ENCODE measurements at places on chromosomes 11 and 22.

DNA sequence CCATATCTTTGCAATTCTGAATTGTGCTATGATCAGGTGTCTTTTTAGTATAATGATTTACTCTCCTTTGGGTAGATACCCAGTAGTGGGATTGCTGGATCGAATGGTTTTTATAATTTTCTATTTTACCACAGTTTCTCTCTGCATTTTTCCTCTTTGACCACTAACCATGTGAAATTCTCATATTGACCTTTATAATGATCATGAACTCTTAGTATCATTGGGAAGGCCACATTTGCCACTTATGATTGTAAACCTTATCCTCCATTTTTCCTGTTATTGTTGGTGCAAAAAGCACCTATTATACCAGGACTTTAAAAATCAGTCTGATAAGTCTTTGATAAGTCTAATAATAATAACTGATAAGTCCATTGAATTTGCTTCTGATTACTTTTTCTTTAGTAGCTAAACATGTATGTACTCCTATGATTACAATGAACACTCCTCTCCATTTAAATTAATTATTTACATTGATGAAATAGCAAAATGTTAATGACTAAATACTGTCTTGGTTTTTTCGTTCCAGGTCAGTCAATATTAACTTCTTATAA is 9.6 kb downstream of the NEAT1 start:
- DNase-seq: no peak

- DNase-seq: no peak
Observed at GRCh38 chr11:15104166-15104565, 10.6 kb upstream of the INSC start.

DNA sequence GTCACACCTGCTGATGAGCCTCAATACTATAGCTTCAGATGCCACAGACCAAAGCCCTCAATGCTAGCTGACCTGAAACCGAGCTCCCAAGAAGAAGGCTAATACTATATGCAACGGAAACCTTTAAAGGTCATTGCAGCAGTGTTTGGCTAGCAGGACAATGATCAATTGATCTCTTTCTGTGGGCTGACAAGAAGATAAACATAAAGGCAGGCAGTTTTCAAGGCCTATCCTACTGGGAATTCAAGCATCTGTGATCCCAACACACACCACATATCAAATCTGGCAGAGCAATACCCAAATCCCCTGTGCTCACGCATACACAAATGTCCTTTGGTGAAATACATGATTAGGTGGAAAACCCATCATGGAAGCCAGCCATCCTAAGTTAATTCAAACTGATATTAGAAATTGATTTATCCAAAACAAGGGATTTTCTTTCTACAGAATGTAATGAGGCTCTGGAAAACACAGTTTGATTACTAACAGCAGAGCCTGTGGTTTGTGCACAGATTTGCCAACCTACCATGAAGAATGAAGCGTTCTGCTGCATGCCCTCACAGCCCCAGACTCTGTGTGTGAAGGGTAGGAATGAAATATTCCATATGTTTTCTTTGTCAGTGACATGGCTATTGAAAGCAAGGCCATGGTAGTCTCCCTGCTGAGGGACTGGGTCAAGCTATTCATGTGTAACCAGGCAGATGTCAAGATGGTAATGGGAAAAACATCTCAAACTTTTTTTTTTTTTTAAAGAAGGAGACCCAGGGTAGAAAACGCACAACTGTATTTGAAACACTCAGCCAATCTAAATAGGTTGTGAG is 12.2 kb downstream of the LGR4 start:
- no peak for DNase-seq

DNA sequence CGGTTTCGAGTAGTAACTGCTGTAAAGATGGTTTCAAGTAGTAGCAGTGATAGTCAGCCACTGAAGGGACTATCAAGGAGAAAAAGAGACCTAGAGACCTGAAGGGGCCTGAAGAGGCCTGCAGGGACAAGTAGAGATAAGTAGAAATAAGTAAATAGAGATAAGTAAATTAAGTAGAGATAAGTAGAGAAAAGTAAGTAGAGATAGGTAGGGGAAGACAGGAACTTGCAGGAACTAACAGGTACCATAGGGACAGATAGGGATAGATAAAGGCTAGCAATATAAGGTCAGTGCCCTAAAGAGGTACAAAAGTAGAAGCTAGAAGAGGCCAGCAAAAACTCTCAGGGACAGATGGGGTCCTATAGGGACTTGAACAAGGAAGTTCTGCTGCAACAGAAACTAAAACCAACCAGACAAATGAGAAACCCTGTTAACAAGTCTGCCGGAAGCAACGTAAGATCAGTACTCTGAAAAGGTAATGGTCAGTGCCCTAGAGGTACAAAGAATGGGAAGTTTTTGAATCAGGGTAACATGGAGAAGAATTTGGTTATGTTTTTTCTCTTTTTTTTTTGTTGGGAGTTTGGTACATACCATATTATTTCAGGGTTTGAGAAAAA is 9.6 kb upstream of the SC5D start:
- no peak for DNase-seq

GRCh38 chr22:42871146-42872050 is 14.3 kb upstream of the ARFGAP3 start:
- DNase-seq: no peak

DNA sequence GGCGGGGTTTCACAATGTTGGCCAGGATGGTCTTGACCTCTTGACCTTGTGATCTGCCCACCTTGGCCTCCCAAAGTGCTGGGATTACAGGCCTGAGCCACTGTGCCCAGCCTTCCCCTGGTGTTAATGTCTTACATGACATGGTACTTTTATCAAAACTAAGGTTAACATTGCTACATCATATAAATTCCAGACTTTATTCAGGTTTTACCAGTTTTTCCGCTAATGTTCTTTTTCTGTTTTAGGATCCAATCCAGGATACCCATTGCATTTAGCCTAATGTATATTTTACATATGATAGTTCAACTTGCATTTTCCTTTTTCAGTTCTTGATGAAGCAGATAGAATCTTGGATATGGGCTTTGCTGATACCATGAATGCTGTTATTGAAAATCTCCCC is 14.2 kb downstream of the DDX10 start:
- DNase-seq: no peak

DNA sequence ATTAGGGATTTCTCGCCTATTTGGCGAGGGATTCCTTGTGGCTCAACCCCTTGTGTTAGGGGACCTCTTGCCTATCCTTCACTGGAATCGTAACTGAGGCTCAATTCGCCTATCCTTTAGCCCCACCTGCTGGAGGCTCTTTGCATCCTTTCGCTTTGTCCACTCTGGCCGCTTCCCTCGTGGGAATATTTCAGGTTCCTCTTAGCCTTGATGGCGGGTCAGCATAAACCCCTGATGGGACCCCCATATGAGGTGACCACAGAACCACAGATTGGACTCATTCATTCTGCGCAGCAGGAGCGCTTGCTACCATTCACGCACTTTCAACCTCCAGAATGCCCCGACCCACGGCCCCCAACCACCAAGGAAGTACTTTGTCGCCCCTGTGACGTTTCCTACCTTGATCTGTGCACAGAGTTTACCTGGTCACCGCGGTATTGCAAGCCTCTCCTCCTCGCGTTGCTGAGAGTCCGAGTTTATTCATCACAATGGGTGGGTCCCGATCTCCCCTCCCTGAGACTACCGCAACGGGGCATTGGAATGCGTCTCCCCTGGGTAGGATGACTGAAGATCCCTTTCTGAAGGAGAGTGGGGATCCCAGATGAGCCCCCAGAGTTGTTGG is at the start of gene OR52N2:
Gene OR52N2, plus strand, starts transcription at position 425 of the 622 bp plus-strand sequence. CDS start 11,412 bp downstream, outside the sequence.
- peak; percentile 53 for DNase-seq

DNA sequence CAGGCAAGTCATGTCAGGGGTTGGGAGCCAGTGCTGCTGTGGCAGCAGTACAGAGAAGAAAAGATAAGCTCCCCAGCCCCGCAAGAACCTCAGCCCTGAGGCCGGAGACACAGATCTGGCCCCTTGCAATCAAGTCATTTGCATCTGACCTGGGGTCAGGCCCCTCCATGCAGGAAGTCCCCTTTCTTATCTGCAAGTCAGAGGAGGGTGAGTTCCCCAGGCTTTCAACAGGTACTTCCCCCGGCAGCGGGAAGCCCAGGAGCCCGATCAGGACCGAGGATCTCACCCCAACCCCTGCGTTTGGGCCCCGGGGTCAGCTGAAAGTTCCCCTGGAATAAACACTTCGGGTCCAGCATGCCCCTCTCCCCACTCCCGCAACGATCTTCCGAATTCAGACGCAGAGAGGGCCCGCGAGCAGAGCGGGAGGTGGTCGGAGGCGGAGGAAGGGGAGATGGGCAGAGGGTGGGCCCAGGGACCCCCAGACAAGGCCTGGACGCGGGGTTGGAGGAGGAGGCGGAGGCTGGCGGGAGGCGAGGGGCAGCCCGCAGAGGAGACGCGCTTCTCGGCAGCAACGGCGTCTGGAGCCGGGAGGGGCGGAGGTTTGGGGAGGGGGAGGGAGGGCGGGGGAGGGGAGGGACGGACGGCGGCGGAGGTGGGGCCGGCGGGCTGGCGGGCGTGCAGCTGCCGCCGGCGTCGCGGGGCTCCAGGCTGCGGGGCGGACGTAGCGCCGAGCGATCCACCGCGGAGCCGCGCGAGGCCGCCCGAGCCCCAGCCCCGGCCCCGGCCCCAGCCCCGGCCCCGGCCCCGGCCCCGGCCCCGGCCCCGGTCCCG is at the start of gene TSPAN18:
Gene TSPAN18, plus strand, starts transcription at position 680 of the 831 bp plus-strand sequence. CDS start 179,455 bp downstream, outside the sequence.
- peak; percentile 28 for DNase-seq

DNA sequence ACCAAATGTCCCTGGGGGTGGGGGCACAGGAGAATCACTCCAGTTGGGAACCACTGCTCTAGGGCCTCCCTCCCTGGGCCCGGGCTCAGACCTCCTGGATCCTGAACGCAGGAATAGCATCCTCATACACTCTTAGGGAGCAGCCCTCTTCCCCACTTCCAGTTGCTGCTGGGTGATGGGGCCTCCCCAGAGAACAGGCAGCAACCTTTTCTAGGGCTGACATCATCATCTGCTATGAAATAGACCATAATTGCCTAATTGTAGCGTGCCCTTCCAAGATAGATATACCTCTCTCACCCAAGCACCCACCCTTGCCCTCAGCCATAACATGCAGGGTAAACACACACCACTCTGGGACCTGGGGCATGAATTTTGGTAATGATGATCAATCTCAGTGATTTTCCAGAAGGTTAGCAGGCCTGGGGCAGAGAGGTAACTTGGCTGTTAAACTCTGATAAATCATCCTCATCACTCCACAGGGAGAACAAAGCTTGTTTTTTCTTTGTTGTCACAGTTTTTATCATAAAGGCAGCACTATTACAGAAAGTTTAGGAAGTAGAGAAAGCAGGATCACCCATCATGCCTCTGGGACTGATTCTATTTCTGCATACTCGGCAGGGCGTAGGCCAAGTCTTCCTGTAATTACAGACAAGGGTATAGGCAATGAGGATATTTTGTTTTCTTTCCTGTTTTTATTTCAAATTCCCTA is 88.3 kb upstream of the PRDM11 start:
- DNase-seq: no peak

DNA sequence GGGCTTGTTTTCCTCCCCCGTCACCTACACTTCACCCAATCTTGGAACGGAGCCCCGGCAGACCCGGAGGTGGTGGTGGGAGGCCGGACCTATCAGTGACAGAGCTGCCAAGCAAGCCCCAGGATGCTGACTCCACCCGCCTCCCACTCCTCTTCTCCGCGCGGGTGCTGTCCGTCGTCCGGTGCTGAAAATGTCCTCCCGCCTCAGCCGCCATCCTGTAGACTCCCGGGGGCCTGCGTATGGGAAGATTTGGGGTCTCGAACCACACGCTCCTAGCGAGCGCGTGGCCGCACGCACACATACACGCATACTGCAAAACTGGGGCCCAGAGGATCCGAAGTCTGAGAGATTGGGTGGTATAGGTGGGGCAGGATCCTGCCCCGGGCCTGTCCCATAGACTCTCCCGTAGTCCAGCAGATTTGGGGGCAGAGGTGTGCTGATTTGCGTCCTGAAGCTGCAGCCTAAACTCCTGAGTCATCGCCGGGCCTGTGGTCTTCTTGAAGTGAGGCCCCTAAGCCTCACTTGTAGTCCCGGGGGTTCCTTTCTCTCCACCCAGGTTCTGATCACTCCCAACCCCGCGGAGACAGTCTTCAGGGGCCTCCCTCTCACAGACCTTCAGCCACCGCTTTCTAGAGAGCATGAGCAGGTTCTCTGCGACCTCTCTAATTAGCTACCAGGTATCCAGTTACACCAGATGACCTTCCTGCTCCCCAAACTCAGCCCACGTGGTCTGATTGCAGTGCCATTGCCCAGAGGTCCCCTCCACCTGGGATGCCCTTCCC is 796 bp upstream of the YIF1A start:
- DNase-seq: no peak

- DNase-seq: no peak
Observed at GRCh38 chr11:134356656-134357544, 25.1 kb downstream of the GLB1L2 start.

- no peak for DNase-seq
Observed at GRCh38 chr11:8638300-8638699, 44.2 kb downstream of the TRIM66 start.

- no peak for DNase-seq
Observed at GRCh38 chr22:29820961-29821290, 17.1 kb downstream of the ASCC2 start.

GRCh38 chr11:102590276-102591049 is 34.7 kb downstream of the MMP20 start:
- DNase-seq: no peak

DNA sequence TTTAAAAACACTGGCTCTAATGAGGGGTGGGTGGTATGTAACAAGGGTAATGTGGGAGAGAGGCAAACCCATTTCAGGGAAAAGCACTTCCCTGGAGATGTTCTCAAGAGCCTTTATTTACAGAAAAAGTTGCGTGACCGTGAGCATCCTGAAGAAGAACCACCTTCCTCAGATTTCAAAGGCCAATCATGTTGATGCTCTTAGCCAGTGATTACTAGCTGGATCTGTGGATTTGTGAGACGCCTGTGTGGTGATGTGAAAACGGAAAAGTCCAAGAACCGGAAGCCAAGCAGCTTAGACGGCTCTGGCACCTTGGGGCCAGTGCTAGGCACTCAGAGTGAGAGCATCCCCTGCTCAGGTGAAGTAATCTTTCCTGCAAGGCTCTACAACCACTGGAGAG is 12.6 kb upstream of the UBASH3B start:
- no peak for DNase-seq

DNA sequence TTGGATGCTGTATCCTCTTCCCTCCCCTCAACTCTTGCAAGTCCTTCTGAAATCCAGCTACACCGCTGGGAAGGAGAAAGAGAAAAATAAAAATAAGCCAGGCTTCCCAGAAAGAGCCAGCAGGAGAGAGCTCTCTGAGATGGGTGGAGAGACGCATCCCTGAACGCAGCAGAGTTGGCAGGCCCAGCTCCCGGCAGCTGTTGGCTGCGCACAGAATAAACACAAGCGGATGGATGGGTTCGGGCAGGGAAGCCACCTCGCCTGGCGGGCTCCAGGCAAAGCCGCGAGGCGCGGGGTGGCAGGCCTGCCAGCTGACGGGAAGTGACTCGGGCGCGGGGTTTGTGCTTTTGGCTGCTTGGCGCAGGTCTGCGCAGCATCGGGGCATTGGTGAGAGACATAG is 537.7 kb downstream of the MIAT start:
- no peak for DNase-seq

- no peak for DNase-seq
Observed at GRCh38 chr11:115357066-115357465, 147.1 kb downstream of the CADM1 start.

DNA sequence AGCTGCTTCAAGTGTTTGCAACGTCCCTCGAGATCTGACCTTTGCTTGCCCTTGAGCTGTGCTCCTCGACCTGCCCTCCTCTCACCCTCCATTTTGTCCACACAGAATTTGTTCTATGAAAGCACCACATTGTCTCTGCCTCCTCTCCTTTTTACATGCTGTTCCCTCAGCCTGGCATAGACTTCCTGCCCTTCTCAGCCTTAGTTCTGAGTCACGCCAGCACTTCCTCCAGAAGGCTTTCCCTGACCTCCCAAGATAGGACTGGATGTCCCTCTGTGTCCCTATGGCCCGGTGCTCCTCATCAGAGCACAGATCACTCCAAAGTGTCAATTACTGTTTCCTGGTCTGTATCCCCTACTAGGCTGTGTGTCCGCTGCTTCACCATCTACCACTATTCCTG is 16.2 kb downstream of the JHY start:
- no peak for DNase-seq

All from activated effector memory CD4-positive, alpha-beta T cell treated with Interleukin-2 at 50 U/mL for 16 hours (primary cell).